Stimulated activated CD4-positive, alpha-beta T cell treated with anti-CD3 and anti-CD28 coated beads, Interleukin-1b, Interleukin-23, amount 100 ng/mL, for 48 hours (primary cell): ENCODE measurements at places on chromosomes 2 and 18.

DNA sequence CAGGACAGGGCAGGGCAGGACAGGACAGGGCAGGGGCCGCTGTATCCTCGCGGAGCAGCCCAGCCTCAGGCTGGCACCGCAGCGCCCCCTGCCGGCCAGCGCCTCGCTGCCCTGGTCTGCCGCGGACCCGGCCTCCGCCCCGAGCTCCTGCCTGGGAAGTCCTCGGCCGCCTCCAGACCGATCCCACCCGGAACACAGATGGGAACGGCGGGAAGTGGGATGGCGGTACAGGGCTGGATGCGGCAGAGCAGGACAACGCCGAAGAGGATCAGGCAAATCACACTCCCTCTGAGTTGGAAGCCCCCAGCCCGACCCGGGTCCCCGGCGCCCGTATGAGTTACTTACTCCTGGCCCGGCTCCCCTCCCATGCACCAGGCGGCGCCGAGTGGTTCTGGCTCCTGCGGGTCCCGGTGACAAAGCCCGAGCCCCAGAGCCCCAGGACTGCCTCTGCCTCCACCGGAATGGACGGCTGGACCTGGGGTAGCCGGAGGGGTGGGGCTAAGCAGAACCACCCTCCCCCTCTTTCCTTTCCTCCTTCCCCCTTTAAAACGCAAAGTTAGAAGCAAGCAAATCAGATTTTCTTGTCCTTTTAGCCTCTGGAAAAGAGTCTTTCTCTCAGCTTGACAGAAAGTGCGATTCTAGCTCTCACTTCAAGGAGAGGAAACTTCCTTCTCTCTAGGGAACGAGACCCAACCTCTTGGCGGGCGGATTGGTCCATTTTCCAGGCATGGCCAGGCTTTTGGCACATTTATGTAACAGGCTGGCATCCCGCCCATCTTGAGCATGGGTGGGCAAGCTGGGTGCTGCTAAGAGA lies at the start of gene TP53I3:
TSS of gene TP53I3 (minus strand) at position 449 of the 814 bp plus-strand sequence. CDS start 508 bp downstream, outside the sequence.
- DNase-seq, result peak; percentile 75

DNA sequence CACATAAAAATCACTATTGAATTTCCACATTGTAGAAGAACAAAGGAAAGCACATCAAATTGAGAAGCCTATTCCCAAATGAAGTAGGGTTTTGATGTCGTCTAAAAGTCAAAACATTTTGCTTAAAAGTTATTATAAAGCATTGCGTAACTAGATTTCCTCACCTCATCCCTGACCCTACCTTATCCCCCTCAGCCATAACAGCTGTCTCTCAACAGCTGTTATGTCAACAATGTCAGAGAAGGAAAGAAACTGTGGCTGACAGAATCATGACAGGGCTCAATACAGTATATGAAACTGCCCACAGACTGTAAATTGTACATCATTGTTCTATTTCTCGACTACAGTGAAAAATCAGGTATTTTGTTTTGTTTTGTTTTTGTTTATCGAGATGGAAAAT lies 63.0 kb upstream of the ACVR1C start:
- no peak for DNase-seq

DNA sequence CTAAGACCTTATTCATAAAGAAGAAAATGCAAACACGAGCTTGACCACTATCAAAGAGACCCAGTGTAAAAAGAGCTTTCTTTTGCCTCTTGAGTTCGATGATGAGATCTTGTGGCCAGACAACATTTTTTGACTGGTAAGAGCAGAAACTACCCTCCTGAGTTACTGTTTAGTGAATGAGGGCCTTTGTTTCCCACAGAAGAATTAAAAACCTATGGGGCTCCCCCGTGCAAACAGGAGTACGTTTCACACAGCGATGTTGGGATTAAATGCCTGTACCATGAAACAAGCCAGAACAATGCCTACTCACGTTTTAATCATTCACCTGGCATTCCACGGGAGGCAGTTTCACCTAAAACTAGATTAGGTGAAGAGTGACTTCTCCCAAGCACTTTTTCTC lies 36.0 kb downstream of the MYCN start:
- no peak for DNase-seq

DNA sequence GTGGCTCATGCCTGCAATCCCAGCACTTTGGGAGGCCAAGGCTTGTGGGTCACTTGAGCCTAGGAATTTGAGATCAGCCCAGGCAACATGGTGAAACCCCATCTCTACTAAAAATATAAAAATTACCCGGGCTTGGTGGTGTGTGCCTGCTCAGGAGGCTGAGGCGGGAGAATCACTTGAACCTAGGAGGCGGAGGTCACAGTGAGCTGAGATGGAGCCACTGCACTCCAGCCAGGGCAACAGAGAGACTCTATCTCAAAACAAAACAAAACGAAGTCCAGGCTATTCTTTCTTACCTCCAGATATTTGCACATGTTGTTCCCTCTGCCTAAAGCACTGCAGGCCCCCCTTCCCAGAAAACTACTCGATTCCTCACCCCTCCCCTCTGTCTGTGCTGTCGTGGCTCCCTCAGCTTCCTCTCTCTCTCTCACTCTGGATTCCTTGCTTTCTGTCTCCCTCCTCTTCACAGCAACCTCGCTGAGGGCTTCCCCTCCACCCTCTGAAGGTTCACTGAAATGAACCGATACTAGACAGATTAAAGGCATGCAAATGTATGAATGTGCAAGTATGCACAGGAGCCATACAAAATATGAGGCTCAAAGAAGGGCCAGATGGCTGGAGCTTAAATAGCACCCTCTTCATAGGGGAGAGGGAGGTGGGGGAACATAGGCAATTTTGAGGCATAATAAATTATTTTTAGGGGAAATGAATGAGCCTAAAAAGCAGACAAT lies 18.5 kb downstream of the TMEM177 start:
- no peak for DNase-seq

- DNase-seq, result no peak
These were observed 14.6 kb downstream of the RAMP1 start for GRCh38 chr2:237873897-237874551.

DNA sequence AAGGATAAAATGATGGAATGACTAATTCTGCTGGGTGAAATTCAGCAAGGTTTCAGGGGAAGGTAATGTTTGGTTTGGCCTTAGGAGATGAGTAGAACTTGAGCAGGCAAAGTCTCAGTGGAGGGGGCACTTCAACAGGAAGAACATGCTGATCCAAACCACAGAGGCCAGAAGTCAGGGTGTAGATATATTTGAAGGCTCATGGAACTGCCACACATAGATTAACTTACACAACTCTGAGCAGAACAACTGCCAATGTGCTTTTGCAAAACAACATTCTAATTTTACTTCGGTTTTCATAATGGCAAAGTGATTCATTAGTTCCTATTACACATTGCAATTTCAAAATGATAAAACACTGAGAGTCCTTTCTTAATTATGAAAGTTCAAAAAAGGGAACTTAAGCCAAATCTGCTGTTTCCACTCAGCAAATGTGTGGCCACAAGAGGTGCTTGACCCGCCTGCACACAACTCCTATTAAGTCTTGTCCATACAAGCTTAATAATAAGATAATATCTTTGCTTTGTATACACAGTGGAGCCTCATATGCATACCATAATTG lies 284.8 kb downstream of the MREG start:
- no peak for DNase-seq

DNA sequence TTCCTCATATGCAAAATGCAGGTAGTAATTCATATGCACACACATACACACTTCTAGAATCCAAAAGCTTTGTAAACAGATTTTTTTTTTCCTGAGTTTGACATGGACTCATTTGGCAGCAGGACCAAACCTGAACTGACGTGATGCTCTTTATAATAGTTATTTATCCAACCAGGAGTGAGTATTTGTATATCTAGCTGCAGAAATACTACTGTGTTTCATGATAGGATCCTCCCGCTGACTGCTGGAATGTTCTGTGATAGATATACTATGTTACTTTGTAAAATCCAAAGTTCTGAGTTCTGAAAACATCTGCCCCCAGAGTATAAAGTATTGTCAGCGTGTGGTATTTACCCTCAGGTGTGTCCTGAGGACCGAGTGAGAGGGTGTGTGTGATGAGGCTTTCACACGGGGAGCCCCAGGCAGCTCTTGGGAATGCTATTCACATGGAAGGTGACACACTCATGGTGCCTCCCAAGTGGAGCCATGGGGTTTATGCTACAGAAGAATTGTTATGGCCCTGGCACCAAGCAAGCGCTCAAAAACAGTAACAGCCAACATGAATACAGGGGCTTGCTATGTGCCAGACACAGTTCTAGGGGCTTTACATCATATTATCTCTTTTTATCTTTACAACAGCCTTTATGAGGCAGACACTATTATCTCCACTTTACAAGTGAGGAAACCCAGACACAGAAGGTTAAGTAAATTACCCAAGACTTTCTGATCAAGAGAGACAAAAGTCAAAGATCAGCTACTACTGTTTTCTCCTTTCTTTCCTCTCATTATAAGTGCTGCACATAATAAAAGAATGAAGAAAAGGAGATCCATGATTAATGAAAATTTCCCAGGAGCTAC lies 16.7 kb upstream of the TXNDC2 start:
- DNase-seq, result no peak

- DNase-seq, result no peak
These were observed 39.7 kb downstream of the CDC42EP3 start for GRCh38 chr2:37631698-37632097.

DNA sequence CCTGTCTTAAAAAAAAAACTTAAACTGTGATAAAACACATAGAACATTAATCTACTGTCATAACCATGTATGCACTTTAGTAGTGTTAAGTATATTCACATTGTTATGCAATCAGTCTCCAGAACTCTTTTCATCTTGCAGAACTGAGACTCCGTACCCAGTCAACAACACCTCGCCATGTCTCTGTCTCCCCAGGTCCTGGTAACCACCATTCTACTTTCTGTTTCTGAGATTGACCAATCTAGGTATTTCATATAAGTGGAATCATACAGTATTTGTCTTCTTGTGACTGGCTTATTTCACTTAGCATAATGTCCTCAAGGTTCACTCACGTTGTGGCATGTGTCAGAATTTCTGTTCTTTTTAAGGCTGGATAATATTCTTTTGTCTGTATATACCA lies 290.8 kb upstream of the CXCR4 start:
- no peak for DNase-seq

DNA sequence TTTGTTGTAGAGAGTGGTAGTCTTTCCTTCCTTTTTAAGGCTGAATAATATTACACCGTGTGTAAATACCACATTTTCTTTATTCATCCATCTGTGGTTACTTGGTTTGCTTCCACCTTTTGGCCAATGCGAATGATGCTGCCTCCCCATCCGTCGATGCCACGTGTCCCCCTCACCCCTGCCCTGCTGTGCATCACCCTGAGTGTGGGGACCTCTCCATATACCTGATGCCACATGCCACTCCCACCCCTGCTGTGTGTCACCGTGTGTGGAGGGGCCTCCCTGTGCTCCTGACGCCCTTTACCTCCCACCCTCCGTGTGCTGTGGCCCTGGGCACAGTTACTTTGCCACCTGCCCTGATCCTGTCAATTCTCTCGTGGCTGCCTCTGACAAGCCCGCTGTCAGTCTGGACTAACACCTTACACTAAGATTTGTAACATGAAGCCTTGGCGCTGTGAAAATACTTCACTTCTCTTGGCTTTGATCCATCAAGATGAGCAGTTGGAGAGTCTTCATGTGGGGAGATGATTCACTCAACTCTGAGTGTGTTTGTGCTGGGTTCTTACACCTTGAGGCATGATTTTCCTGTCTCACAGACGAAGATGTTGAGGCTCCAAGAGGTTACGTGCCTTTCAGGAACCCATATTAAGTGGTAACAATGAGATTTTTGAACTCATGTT lies 234.0 kb downstream of the ZNF407 start:
- DNase-seq, result no peak

- no peak for DNase-seq
These were observed 90.5 kb downstream of the EDAR start for GRCh38 chr2:108898315-108899082.

DNA sequence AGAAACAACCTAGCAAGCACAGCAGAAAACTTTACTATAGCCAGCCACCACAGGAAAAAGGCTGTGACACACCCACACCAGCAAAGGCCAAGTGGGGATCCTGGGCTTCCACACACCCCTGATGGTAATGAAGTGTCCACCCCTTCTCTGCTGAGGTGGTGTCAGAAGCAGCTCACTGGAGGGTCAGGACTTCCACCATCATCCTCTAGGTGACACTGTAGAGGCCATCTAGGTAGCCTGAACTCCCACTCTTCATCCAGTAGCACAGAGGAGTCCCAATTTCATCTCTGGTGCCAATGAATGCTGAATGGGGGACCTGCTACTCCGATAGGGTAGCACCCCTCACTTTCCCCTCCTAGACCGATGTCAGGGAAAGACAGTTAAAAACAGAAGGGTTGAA lies 1544.4 kb downstream of the LRP1B start:
- no peak for DNase-seq

GRCh38 chr2:235034265-235035118 lies 82.7 kb downstream of the SH3BP4 start:
- no peak for DNase-seq

DNA sequence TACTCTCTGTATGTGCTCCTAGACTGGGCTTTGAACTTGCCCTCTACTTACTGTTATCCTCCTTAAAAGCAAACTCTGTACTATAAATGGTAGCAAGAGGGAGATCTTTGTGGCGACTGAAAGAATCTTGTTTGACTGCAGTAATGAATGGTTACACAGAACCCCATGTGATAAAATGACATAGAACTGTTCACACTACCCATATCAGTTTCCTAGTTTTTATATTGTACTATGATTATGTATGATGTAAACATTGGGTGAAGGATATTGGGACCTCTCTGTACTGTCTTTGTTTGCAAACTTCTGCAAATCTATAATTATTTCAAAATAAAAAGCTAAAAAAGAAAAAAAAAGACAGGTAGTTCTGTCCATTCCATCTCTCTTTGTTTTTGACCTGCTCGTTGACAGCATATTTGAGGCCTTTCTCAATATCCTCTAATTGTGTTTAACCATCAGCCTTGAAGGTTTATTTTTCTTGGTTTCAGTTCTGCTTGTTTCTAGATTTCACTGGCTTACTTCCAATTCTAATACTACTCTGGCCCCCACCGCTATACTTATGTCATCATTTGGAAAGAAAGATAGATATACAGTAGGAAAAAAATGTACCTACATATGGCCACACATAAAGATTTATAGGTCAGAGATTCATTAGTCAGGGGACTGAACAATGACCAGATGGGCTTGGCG lies 79.2 kb upstream of the MYO3B start:
- DNase-seq, result no peak

DNA sequence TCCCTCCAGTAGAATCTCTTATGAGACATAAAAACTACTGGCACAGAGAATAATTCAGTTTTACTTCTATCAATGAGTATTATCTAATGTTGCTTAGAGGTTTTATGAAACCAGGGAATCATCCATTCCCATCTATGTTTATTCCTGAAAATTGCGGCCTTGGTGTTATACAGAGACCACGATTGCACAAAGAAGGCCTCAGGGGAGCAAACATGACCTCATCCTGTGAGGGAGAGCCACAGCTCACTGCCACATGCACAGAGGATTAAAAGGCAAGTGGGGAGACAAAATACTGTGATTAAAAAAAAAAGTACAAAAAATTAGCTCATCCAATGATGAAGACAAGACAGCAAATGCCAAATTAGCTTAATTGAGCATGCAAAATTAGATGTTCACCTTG lies 111.8 kb upstream of the SLC35G4 start:
- DNase-seq, result no peak

- DNase-seq, result no peak
These were observed 26.1 kb downstream of the BOLL start for GRCh38 chr2:197759013-197759412.

GRCh38 chr2:201419057-201419635 lies 32.1 kb downstream of the TRAK2 start:
- no peak for DNase-seq
